NCI-H446 treated with DMSO at 0.1 percent for 48 hours (cell line): ENCODE measurements at places on chromosomes 12 and 14.

DNA sequence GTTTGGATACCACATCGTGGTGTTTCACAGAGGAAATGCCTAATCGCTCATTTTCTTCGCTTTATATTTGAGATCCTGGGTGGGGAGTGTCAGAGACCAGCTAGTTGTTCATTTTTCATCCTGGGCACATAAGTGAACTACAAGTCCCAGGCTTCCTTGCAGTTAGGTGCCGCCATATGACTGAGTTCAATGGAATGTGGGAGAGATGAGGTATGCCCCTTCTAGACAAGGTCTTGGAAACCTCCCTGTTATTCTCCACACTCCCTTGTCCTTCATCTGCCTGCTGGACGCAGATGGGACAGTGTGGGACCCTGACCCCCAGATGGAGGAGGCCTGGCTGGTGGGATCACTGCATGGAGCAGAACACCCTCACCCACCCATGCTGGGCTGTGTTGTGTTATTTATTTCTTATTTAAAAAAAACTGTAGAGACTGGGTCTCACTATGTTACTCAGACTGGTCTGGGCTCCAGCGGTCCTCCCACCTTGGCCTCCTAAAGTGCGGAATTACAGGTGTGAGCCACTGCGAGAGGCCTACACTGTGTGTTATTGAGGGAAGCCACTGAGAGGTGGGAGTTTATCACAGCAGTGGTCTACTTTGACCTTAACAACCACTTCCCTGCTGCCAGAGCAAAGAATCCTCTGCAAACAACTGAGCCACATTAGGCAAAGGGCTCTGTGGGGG is 42.9 kb upstream of the VRK1 start:
- DNase-seq, result no peak

DNA sequence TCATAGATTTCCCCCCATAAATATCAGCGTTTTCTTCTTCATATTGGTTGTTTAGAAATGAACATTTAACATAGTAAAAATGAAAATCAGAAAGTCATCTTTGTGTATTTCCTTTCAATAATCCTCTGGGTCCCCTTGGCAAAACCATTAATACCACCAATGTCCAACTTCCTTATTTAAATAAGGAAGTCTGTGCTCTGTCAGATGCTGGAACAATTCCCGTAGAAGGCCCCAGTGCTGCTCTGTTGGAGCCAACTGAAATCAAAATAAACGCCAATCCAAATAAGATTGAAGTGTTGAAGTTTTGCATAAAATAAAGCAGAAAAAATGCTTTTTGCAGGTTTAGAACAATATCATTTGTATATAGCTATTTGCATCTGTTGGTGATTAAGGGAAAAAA is 93.1 kb downstream of the PPM1H start:
- DNase-seq, result no peak

DNA sequence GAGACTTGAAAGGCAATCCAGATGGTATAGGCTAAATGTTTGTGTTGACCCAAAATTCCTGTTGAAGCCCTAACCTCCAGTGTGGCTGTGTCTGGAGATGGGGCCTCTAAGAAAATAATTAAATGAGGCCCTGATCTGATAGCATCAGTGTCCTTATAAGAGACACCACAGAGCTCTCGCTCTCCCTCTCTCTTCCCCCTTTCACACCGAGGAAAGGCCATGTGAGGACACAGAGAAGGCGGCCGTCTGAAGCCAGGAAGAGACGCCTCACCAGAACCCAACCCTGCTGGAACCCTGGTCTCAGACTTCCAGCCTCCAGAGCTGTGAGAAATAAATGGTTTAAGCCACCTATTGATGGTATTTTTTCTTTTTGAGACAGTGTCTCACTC is 87.5 kb downstream of the SCARB1 start:
- DNase-seq, result no peak

GRCh38 chr12:96104566-96104965 is 69.2 kb upstream of the LTA4H start:
- DNase-seq, result peak; percentile 82

DNA sequence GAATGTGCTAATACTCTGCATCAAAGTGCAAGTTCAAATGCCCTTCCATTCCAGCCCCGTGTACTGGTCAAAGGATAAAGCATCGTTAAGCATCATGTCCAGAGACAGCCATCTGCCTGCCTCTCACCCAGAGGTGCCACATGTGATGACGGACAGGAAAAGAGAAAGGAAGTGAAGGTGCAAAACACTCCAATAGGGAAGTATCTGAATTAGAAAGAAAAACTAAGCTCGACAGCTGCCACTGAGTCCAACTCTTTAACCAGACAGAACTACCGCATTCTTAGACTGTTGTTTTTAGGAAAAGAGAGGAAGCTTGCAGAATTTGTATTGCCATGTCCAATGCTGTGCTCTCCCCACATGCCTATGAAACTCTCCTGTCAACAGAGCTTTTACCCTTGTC is 465.0 kb upstream of the SOX5 start:
- DNase-seq, result no peak

DNA sequence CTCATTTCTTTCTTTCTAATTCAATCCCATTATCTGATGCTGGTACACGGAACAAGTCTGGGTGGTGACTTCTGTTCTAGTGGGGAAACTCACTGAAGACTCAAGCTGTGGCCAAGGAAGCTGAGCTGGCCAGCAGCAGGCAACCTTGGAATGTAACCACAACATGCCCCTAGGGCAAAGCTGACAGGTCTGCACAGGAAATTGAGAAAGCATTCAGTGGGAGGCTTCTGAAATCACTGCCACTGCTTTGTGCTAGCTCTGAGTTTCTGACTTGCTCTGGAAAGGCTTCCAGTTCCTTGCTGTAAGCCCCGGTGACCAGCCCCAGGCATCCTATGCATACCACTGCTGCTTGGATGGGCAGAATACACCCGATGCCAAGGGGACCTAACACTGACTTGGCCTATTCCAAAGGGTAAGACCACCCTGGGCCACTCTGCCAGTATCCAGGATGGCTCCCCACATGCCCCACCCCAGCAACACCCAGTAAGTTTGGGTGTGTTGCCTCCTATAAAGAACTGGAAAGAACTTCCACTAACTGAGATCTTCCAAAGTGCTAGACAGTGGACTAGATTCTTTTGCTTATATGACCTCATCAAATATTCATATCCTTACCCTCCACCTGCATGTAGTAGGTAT is 84.5 kb upstream of the CDKN3 start:
- no peak for DNase-seq

DNA sequence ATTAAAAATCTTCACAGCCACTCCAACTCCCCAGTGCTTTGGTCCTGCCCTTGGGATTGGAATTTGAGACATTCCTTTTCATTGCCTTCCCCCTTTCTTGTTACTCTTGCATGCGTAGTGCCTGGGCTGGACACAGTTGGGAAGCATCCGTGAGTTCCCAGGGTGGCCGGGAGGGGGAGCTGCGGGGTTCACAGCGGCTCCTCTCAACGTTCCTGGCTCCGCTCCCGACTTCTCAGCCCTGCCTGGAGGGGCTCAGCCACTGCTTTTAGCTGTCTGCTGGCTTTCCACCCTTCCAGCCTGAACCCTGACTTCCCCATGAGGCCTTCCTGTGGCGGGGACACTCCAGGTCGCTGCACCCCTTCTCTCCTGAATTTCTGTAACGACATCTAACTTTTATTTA is 3.2 kb downstream of the TEX52 start:
- peak; percentile 27 for DNase-seq

- DNase-seq, result no peak
Measured at GRCh38 chr12:95104919-95105452, 31.6 kb upstream of the NR2C1 start.

GRCh38 chr14:91170504-91171121 is 56.7 kb downstream of the DGLUCY start:
- peak; percentile 93 for DNase-seq

DNA sequence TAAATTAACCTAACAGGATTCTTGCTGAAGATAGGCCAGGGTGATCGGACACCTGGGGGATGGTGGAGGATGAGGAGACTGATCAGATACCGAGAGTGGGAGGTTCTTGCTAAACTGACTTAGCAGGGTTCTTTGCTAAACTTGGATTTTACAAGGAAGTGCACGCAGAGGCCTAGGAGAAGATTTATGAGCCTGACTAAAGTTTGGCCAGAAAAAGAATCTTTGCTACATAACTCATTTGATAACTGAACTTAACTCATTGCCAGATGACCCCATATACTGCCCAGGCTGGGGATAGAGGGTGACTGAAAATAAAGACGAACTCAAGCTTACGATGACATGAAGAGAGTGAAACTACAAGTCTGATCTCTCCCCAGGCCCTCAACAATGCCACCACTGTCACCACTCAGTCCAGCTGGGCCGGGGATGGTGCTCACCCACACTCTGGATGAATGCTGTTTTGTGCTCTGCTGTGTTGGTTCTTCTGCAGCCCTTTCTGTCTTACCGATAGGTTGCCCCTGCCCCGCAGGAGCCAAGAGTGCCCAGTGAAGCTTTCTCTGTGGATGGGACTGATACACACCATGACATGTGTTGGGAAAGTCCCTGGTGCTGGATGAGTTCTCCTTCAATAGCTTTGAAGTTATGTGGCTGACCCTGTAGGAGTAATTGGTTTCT is 29.0 kb downstream of the PPFIBP1 start:
- no peak for DNase-seq

DNA sequence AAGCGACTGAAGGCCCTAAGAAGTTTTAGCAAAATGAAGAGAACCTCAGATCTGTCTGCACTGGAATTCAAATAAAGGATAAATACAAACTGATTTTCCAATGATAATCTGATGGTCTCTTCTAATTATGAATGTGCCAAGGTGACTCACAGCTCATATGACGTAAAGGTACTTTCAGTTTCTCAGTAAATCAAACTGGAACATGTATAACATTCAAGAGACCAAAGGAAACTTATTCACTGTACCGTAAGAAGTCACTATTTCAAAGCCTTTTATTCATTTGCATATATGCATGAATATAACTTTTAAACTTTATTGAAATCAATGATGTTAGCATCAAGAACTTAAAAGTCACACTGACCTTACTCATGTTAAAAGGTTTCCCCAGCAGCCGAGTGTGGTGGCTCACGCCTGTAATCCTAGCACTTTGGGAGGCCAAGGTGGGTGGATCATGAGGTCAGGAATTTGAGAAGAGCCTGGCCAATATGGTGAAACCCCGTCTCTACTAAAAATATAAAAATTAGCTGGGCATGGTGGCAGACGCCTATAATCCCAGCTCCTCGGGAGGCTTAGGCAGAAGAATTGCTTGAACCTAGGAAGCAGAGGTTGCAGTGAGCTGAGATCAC is 52.2 kb downstream of the ATXN2 start:
- DNase-seq, result no peak

DNA sequence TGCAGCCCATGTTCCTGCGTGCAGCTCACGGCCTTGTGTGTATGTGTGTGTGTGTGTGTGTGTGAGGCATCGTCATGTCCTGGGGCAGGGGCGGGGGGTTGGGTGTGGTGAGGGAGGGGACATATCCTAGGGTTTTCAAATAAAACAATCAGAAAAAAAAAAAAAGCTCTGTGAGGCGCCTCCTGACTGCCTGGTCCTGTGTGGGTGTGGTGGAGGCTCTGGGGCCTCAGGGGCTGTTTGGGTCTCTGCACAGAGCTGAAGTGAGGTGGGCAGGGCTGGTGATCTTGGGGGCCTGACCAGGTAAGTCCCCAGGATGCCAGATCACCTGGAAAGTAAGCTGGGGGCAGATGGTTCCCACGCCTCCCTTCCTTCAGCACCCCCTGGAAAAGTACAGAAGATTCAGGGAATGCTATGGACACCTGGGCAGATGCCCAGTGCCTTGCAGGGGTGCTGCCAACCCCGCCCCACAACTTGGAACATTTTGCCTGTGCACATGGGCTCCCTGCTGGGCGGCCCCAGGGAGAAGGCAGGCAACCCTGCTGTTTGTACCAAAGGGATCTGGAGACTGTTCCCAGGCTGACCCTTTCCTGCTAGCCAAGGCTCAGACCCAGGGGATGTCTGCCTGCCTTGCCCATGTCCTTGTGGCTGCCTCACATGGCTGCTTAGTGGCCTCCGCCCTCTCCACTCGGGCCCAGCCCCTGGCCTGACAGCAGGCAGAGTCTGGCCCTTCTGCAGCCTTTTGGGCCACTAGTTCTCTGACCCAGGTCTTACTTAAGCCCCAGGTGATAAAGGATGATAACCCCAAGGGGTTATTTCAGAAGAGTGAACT is 28.8 kb downstream of the CLSTN3 start:
- DNase-seq, result no peak
